ENCODE measurements at places on chromosomes 11 and 22. TPM values are rescaled to one million over a fixed set of nuclear protein-coding genes. Genes with fewer than 3 reads are reported as not detected.

TRIM49D2 gene
- total RNA-seq: not detected

OR10G4 gene
- not detected for total RNA-seq

- peak; percentile 88 for DNase-seq
These were observed 40.5 kb downstream of the GGTLC2 start for GRCh38 chr22:22684580-22685561.

GRCh38 chr11:121456816-121457431 is 4.2 kb upstream of the SORL1-AS1 start:
- no peak for DNase-seq

- no peak for DNase-seq
These were observed 5.1 kb upstream of the PHLDB1 start for GRCh38 chr11:118602331-118602730.

DNA sequence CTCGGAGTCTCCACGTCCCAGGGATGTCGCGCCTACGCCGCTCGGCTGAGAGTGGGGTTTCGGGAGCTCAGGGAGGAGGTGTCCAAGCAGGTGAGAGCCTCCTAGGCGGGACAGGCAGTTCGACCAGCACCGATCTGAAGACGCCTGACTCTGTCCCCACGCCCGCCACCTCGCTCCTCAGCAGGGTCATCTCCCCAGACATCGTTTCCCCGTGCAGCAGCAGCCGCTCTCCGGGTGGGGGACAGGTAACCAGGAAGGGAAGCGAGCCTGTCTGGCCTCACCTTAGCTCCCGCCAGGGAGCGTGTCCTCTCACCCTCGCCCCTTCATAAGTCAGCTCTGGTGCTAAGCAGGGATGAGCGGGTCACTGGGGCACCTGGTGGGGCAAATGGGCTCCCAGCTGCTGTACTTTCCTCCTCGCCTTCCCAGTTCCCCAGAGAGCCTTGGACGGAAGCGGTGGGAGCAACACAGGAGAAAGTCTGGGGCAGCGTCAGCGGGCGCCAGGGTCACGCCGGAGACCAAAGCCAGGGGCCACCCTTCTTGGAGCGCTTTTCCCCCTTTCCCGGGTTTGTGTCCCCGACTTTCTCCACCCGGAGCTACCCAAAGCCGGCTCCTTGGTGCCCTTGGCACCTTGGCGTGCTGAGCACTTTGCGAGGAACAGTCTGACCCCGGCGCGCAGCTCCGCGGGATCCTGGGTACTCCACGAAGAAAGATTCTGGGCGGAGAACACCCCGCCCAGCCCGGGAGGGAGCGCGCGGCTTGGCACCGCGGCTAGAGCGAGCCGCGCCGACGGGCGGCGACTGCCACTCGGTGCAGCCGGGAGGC is 1.6 kb downstream of the SPON1 start:
- no peak for DNase-seq

DNA sequence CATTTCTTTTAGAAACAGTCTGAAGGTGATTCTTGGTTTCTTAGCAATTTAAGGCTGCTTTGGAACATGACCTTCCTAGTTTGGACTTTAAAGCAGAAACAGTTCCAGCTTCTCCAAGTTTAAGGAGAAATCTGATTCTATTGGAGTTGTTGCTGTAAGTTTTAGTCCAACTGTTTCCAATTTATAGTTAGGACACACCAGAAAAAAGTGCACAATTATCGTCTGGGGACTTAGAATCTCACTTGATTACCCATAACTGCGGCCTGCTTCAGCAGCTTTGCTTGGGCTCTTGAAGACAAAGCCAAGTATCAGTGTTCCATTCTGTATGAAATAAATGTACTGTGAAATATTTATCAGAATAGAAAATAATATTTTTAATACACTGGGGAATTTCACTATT is 246.6 kb downstream of the TMEM135 start:
- DNase-seq: no peak

- DNase-seq: no peak
These were observed 58.3 kb downstream of the SIK3 start for GRCh38 chr11:117039900-117040299.

DNA sequence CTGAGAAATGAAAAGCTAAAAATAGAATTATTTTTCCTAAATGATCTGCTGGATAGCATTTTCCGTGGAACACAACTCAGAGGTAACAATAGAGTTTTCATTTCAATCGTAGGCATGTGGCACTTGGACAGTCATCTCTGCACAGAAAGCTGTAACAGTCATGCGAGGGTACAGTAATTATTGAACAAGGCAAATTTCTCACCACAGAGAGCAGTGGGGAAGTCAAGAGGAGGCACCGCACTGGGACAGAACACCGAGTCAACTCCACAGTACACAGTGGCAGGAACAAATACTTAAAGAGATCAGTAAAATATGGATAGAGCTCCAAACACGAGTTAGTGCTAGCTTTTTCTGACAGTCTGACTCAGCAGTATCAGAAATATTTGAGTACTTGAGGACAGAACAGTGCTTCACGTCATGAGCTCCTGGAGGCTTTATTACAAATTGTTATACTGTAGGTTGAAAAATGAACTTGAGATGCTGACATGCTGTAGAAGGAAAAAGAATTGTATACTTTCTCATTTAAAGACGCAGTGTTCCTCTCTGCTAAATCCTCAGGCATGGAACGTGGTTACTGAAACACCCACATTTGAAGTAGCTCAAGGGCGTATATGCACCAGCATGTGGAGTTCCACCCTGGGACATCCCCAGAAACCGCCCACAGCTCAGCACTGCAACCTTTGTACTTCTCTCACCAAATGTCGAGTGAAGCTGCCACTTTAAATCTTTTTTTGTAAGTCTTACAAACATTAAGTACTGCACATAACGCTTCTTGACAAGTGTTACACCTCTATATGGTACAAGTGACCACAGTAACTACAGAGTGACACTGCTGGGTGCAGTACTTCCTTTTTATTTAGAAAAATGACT is 27.4 kb upstream of the YPEL1 start:
- DNase-seq: no peak

GRCh38 chr11:61752117-61752924 is at the start of gene MYRF:
MYRF (plus strand) TSS chr11:61752636; CDS start chr11:61752745, 109 bp downstream.
- DNase-seq: no peak

- peak; percentile 98 for DNase-seq
These were observed 11.1 kb downstream of the NAV2 start for GRCh38 chr11:19723572-19724342.
